Kidney glomerular epithelial cell (primary cell): ENCODE measurements at places on chromosomes 3 and 15.

- no peak for DNase-seq
Measured at GRCh38 chr3:187735837-187736236, 9.4 kb downstream of the BCL6 start.

GRCh38 chr3:20056725-20057611, 16.7 kb downstream of the KAT2B start:
- peak; percentile 84 for DNase-seq

DNA sequence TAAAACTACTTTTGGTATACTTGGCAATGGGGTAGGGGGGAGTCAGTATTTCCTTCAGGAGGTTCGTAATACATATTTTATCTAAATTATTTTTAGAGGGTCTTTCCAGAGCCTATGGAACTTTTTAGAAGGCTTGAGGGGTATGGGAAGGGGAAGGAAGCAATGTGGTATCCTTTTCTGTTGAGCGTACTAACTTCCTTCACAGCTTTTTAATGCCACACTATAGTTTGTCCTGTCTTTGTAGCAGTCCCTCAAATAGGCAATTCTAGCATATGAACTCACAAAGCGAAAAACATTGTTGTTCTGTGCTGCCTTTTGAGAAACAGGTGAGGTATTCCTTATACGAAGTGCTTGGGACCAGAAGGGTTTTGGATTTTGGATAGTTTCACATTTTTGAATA, 22.3 kb upstream of the P2RY13 start:
- DNase-seq: no peak

DNA sequence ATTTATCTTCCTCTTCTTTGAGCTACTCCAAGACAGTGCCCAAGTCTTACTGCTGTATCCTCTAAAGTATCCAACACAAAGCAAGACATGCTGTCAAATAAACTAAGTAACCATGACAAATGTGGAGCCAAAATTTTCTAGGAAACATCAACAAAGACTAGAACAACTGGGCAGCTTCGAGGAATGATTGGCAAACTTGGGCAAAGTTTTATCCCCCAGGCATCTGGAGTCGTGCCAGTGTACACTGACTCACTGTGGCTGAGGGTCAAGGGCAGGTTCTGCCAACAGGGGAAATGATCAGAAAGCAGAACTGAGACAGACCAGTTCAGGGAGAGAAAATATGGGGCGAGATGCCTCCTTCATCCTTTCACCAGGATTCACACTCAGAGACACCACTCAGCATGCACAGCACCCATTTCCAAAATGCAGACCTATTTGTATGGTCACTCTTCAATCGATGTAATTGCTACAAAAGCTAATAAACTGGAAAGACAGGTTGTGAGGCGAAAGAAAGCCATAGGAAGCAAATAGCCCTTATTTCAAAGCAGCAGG, 65.8 kb downstream of the MB21D2 start:
- DNase-seq: peak; percentile 93

GRCh38 chr3:120174811-120175539, 80.7 kb upstream of the GSK3B start:
- DNase-seq: no peak

DNA sequence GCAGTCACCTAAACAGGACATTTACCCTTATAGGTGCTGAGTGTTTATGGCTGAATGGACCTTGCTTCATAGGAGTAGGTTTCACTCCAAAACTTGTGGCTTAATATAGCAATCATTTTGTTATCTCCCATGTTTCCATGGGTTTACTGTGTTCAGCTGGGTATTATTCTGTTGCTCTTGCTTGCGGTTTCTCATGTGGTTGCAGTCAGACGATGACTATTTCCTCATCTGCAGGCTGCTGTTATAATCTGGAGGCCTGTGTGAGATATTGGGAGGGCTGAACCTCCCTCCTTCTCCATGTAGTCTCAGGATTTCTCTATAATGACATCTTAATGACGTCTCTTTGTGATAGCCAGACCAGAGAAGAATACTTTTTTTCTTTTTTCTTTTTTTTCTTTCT, 98.1 kb downstream of the ZPLD1 start:
- no peak for DNase-seq

DNA sequence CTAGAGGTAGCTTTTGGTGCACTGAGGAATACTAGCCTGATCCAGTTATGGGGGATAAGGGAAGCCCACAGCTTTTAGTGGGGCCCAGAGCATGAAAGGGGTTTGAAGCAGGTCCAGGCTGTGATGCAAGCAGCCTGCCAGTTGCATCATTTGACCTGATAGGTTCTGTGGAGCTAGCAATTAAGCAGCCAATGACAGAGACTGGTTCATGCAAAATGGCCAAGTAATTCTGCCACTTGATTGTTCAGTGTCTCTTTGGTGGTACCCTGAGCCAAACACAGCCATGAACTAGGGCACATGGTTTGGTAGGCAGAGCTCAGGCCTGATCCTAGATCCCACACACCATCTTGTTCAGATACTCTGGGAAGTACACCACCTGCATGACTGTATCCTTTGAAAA, 91.0 kb upstream of the PRR23C start:
- no peak for DNase-seq

- no peak for DNase-seq
Measured at GRCh38 chr3:8020047-8020841, 481.4 kb upstream of the LMCD1 start.

DNA sequence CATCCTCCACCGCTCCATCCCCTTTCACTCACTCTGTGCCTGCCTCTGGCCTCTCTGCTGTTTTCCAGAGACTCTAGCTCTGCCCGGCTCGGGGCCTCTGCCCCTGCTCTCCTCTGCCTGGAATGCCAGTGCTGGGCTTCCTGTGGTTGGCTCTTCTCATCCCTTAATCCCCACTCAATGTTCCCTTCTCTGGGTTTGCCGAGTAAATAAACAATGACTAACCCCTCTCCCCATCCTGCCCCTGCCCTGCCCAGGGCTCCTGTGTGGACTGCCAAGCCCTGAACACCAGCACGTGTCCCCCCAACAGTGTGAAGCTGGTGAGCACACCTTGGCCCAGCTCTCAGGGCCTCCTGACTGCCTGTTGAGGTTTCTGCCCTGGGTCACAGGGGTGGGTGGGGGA, 12.2 kb downstream of the STAB1 start:
- DNase-seq: no peak

GRCh38 chr3:46527239-46527638, 29.5 kb downstream of the RTP3 start:
- no peak for DNase-seq

- DNase-seq: peak; percentile 91
Measured at GRCh38 chr15:78859971-78860719, 12.5 kb upstream of the MORF4L1 start.

GRCh38 chr3:37050282-37050681, 57.0 kb downstream of the MLH1 start:
- DNase-seq: no peak

GRCh38 chr15:70049701-70050301, 47.9 kb downstream of the TLE3 start:
- DNase-seq: no peak

DNA sequence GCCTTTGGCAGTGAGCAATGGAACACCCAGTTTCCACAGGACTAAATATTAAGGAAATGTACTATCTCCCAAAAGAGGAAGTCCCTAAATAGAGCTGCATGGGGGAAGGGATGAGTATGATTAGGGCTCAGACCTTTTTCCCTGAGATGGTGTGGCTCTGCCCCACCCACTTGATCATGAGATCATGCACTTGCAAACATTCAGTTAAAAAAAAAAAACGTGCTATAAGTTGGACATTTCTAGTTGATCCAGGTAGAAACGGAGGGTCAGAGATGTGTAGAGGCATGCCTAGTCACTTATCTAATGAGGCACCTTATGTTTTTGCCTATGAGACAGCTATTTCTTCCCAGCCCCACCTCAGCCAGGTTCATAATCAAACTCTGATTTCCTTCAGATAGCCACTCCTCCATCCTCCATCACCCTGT, 24.5 kb upstream of the SSR3 start:
- no peak for DNase-seq

GRCh38 chr3:42228796-42229195, 37.2 kb downstream of the CCK start:
- DNase-seq: no peak

DNA sequence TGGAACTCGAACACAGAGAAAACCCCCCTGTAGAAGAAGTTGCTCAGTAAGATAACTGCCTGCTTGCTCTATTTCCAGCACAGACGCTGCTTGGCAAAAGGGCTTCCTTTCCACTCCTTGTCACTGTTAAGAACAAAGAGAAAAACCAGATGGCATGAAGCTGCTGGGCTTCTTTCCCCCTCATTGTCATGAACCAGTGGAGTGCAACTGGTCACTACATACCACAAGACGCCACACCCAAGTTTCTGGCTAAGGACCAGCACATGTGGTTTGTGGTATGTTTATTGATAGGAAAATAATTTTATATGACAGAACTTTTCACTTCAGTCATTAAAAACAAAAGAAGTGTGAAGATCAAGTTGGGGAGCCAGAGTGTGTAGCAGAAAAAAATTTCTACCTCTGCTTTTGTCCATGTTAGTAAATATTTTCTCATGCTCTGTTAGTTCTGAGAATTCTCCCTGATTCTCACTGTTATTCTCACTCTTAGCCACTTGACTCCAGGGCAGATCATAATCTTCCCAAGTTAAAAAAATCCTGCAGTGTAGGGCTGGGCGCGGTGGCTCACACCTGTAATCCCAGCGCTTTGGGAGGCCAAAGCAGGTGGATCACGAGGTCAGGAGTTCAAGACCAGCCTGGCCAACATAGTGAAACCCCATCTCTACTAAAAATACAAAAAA, 37.9 kb downstream of the CLK3 start:
- DNase-seq: peak; percentile 84

- DNase-seq: no peak
Measured at GRCh38 chr3:119586733-119587172, 7.5 kb downstream of the ADPRH start.

GRCh38 chr3:159877924-159878323, 110.7 kb upstream of the IL12A start:
- DNase-seq: peak; percentile 79

- no peak for DNase-seq
Measured at GRCh38 chr3:123648696-123649405, 64.0 kb upstream of the HACD2 start.

DNA sequence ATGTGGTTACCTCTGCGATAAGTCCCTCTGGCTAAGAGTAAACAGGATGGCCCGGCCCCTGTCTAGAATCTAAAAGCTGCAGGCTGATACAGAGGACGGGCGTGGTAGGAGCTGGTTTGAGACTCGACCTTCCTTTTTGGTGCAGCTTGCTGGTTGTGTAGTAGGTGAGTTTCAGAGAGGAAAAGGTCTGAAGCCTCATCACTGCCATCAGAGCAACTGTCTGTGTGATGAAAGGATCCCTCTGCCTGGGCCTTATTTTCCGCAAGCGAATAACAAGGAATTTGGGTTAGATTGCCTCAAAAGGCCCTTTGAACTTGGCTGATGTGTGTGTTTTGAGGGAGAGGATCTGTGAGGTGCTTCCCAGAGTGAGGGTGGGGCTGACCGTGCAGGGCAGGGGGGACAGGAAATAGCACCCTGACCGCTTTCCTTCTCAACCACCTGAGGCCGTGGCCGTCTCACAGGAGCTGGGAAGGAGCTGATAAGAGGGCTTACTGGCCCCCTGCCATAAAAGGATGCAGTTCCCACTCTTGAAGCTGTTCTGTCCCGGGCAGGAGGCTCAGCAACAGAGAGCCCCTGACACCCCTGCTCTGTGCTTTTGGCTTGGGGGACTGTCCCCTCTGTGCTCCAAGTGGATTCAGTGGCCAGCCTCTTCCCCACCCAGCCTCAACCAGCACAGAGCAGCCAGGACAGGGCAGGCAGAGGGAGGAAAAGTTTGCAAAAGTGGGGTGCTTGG, 45.6 kb upstream of the TFRC start:
- no peak for DNase-seq

DNA sequence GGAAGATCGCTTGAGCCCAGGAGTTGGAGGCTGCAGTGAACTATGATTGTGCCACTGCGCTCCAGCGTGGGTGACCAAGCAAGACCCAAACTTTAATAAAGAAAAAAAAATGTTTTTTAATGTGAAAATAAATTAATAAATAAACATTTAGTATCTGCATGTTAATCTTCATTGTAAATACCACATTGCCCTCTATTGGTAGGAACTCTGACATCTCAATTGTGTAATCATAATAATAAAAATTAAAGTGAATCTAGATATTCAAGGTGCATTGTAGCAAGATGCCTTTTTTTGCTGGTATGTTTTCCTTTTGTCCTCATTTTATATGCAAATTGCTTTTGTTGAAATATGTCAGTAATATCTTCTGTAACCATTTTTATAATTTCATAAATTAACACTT, 95.0 kb upstream of the LIMD1 start:
- peak; percentile 14 for DNase-seq

- DNase-seq: peak; percentile 92
Measured at GRCh38 chr3:149473357-149474249, 894 bp upstream of the TM4SF4 start.

GRCh38 chr15:39874890-39875549, 45.0 kb downstream of the GPR176 start:
- peak; percentile 22 for DNase-seq

- DNase-seq: no peak
Measured at GRCh38 chr3:105516972-105517371, 150.3 kb downstream of the ALCAM start.

DNA sequence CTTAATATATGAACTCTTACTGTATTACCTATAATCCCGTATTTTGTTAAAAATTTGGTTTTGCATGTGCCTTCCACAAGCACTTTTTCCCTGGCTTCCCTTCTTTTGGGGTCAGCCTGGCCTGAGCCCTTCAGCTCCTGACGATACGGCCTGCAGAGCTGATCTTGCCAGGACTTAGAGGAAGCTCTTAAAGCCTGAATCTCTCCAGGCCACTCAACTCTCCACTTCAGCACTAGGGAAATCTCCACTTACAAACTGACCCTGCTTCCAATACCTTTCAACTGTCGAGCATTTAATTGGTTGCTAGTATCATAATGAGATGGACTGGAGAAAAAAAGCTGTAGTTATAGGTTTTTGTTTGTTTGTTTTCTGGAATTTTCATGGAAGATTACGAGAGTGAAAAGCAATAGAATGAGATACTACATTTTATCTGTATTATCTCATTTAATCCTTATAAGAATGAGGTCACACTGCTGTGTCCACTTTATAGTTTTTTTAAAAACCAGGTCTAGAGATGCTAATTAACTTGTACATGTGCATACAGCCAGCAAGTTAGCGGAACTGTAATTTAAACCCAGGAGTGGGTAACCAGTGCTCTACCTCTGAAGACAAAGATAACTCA, 54.8 kb downstream of the ZBTB38 start:
- DNase-seq: no peak

DNA sequence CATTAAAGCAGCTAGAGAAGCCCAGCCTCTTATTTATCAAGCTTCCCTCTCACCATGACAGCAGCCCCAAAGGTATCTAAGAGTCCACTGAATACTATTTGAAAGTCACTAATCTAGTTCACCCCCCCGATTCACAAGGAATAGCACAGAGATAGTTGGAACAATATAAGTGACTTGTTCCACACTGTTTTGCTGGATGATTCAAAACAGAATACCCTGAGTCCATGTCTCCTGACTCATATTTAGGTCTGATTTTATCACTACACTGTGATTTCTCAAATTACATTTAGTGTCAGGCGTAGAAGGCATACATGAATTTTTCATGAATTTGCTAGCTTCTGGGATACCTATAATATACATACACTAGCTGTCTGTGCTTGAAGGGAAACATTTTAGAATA, 18.7 kb upstream of the EOGT start:
- no peak for DNase-seq
